Cardiac ventricle fibroblast (primary cell): ENCODE measurements at places on chromosomes 4 and X. TPM values are rescaled to one million over a fixed set of nuclear protein-coding genes. Genes with fewer than 3 reads are reported as not detected.

The FDCSP gene
- not detected in 2 replicates for total RNA-seq

The IL21 gene
- total RNA-seq, result not detected in 2 replicates

The SPANXN4 gene
- total RNA-seq, result not detected in 2 replicates

The CLDN22 gene
- total RNA-seq, result not detected in 2 replicates

The XG gene
- total RNA-seq, result 0.73 and 3.2 TPM in 2 replicates
